ENCODE measurements at places on chromosomes 3 and 15.

GRCh38 chr15:63070681-63071129, 28.2 kb downstream of the TPM1 start:
- peak; percentile 61 for DNase-seq

GRCh38 chr15:45417303-45417950, 39.1 kb upstream of the GATM start:
- no peak for DNase-seq

DNA sequence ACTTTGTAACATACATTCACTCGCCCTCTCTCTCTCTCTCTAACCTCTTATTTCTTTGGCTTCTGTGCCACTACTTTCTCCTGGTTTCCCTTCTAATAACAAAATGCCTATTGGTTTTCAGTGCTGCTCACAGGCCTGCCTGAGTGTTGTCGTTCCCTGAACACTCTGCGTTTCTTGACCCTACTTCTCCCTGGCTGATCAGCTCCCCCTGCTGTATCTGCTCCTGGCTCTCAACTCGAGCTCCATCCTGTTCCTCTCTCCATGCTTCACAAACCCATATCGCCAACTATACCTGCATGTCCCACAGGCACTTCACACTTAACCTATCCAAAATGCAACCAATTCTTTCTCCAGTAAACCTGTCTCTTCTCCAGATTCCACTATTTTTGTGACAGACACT, 111.4 kb downstream of the OPA1 start:
- DNase-seq: no peak

GRCh38 chr3:160671231-160671630, 5.7 kb upstream of the ARL14 start:
- DNase-seq: peak; percentile 35

- no peak for DNase-seq
Observed at GRCh38 chr15:74295800-74296199, 59.7 kb downstream of the CCDC33 start.

- no peak for DNase-seq
Observed at GRCh38 chr3:102614585-102614984, 179.8 kb downstream of the ZPLD1 start.

GRCh38 chr15:79675982-79676381, 220.8 kb downstream of the MTHFS start:
- no peak for DNase-seq

- DNase-seq: peak; percentile 20
Observed at GRCh38 chr15:91855684-91856489, 2.4 kb downstream of the SLCO3A1 start.

Data from M059J (cell line).